ENCODE measurements at places on chromosomes 5 and 9. TPM values are rescaled to one million over a fixed set of nuclear protein-coding genes. Genes with fewer than 3 reads are reported as not detected.

GRCh38 chr9:94610181-94610606, 16.6 kb upstream of the FBP2 start:
- H3K27me3 ChIP-seq, result peaks cover 31% of the 10 kb centered on the region
- H3K4me1 ChIP-seq, result peaks cover 13% of the 10 kb centered on the region
- H3K36me3 ChIP-seq, result no peaks in the 10 kb centered on the region
- H3K4me3 ChIP-seq, result no peak overlapping the region
- no peak overlapping the region for H3K27ac ChIP-seq

DNA sequence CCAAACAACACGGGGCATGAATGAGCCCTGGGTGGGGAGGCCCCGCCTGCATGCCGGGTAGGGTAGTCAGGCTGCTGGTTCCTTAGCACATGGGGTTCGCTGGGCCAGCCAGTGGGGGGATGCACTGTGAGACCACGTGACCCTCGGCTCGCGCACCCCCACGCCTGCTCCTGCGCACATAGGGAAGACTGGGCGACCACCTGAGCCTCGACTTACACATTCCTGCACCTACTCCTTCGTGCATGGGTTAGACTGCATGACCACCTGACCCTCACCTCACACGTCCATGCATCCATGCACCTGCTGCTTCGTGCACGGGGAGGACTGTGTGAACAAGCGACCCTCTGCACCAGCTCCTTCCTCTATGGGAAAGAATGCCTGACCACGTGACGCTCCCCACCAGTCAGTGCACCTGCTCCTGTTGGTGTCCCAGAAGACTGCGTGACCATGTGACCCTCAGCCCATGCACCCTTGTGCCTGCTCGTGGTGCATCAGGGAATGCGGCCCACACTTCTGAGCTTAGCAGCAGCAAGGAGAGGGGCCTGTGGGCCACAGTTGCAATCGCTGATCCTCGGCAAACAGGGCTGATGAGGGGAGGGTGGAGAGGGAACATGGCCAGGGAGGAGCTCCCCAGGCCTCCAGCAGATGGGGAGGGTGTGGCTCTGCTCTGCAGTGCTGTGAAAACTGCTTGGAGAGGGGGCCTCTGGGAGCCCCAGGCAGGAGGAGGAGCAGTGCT, 18.1 kb downstream of the LPCAT1 start:
- no peak overlapping the region for H3K27ac ChIP-seq
- H3K4me3 ChIP-seq, result no peak overlapping the region
- no peaks in the 10 kb centered on the region for H3K27me3 ChIP-seq
- peaks cover 17% of the 10 kb centered on the region for H3K4me1 ChIP-seq

DNA sequence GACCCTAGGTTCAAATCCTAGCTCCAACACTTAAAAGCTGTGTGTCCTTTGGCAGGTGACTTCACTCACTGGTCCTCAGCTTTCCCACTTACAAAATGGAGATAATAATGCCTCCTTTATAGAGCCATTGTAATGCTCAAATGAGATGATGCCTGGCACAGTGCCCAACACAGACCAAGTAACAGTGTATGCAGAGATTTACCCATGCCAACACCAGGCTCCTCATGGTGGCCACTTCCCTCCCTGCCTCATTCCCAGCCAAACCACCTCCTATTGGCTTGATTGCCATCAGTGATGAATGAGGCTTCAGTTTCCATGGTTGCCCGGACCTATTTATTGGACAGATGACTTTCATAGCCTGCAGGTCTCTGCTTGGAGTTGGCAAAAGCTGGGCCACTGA, 469.4 kb downstream of the CDK5RAP2 start:
- H3K36me3 ChIP-seq, result no peaks in the 10 kb centered on the region
- H3K4me1 ChIP-seq, result no peaks in the 10 kb centered on the region
- H3K27ac ChIP-seq, result no peak overlapping the region
- no peak for DNase-seq

GPR21 gene
- 0.42 TPM for total RNA-seq

GRCh38 chr9:28650327-28650726, 1077.0 kb upstream of the C9orf72 start:
- H3K36me3 ChIP-seq, result no peaks in the 10 kb centered on the region
- DNase-seq, result no peak
- no peak overlapping the region for H3K27ac ChIP-seq
- no peak overlapping the region for H3K4me3 ChIP-seq
- no peaks in the 10 kb centered on the region for H3K4me1 ChIP-seq
- no peaks in the 10 kb centered on the region for H3K27me3 ChIP-seq

DNA sequence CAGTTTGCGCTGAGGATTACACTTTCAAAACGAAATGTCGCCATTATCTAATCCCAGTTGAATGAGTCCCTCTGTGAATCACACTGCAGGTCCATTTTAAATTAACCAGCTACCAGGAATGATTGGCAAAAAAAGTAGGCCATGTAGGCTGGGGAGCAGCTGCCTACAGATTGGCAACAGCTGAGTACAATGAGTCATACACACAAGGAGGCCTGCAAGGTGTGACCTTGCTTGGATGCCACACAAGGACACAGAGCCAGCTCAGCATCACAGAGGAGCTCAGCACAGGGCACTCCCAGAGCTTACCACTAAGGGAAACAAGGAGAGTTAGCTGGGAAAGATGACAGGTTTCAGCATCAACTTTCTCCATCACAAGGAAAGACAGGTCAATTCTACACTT, 12.9 kb downstream of the HAVCR1 start:
- no peaks in the 10 kb centered on the region for H3K27me3 ChIP-seq
- H3K4me1 ChIP-seq, result peaks cover 51% of the 10 kb centered on the region
- no peak overlapping the region for H3K4me3 ChIP-seq
- peak overlapping the region; percentile 57 for H3K27ac ChIP-seq
- H3K36me3 ChIP-seq, result peaks cover 13% of the 10 kb centered on the region

GRCh38 chr5:103340717-103341388, 82.3 kb downstream of the MACIR start:
- no peaks in the 10 kb centered on the region for H3K36me3 ChIP-seq
- no peak for DNase-seq
- no peak overlapping the region for H3K27ac ChIP-seq
- H3K27me3 ChIP-seq, result peaks cover 16% of the 10 kb centered on the region

DNA sequence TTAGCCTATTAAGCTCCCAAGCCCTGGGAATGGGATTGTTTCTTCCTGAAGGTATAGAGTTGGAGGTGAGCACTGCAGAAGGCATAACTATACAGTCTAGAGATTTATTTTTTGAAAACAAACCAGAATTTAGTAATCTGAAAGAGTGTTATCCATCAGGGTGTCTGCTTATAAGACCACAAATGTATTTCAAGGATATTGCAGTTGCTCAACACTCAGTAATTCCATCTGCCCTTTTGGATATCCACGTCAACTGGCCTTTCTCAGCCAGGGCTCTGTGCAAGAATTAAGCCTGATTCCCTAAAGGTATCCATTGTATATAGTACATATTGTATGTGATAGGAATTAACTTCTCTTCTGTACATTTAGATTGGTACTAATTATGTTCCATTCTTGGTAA, 15.0 kb upstream of the IL31RA start:
- no peak overlapping the region for H3K4me3 ChIP-seq
- no peaks in the 10 kb centered on the region for H3K36me3 ChIP-seq
- DNase-seq, result no peak
- no peak overlapping the region for H3K27ac ChIP-seq
- H3K4me1 ChIP-seq, result no peaks in the 10 kb centered on the region

DNA sequence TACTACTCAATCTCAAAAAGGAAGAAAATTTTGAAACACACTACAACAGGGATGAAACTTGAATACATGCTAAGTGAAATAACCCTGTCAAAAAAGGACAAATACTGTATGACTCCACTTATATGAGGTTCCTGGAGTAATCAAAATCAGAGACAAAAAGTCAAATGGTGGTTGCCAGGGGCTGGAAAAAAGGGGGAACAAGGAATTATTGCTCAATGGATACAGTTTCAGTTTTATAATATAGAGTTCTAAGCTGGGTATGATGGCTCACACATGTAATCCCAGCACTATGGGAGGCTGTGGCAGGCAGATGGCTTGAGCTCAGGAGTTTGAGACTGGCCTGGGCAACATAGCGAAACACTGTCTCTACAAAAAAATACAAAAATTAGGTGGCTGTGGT, 29.0 kb downstream of the ETF1 start:
- H3K27me3 ChIP-seq, result no peaks in the 10 kb centered on the region
- peaks cover 18% of the 10 kb centered on the region for H3K36me3 ChIP-seq
- no peak overlapping the region for H3K27ac ChIP-seq
- no peaks in the 10 kb centered on the region for H3K4me1 ChIP-seq
- no peak for DNase-seq

GRCh38 chr9:136764301-136764891, at the start of gene LCN15:
Gene LCN15, minus strand, starts transcription at chr9:136764518. Its CDS starts 30 bp downstream, at chr9:136764488.
- no peak for DNase-seq
- peaks cover 41% of the 10 kb centered on the region for H3K27me3 ChIP-seq
- no peak within 1 kb of the TSS for H3K4me3 ChIP-seq
- H3K4me1 ChIP-seq, result peaks cover 14% of the 10 kb centered on the region
- H3K27ac ChIP-seq, result no peak within 1 kb of the TSS

GRCh38 chr9:75431375-75431774, 343.1 kb downstream of the OSTF1 start:
- no peak for DNase-seq
- H3K4me1 ChIP-seq, result no peaks in the 10 kb centered on the region
- H3K4me3 ChIP-seq, result no peak overlapping the region

GRCh38 chr5:1141834-1142233, 30.0 kb upstream of the SLC12A7 start:
- H3K27ac ChIP-seq, result no peak overlapping the region
- H3K36me3 ChIP-seq, result no peaks in the 10 kb centered on the region
- no peak overlapping the region for H3K4me3 ChIP-seq
- peaks cover 2% of the 10 kb centered on the region for H3K4me1 ChIP-seq
- no peak for DNase-seq

DNA sequence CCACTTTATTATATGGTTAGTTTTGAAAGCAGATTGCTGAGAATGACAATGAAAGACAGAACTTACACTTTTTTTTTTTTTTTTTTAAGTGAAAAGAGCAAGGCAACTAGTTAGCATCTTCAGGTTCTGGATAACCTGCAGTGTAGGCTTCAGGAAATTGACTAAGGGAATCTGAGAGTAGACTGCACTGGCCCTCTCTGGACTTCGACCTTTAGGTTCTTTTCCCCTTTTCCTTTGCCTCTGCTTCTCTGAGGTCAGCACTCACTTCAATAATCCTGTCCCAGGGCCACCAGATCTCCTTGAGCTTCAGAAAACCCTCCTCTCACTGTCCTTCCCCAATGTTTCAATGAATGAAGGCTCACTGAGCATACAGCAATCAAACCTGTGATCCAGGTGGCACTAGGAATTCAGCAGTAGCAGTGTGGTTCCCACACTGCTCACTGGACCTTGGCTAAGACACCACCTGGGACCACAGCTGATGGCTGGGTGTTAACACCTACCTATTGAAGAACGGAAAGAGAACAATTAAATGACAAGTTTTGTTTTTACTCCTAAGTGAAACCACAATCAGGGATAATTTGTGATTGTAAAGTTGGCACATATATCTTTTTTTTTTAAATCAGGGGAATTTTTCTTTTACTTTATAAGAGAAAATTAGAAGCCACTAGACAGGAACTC, 85.8 kb upstream of the IL6ST start:
- peaks cover 2% of the 10 kb centered on the region for H3K36me3 ChIP-seq
- no peak overlapping the region for H3K4me3 ChIP-seq
- H3K27me3 ChIP-seq, result no peaks in the 10 kb centered on the region

DNA sequence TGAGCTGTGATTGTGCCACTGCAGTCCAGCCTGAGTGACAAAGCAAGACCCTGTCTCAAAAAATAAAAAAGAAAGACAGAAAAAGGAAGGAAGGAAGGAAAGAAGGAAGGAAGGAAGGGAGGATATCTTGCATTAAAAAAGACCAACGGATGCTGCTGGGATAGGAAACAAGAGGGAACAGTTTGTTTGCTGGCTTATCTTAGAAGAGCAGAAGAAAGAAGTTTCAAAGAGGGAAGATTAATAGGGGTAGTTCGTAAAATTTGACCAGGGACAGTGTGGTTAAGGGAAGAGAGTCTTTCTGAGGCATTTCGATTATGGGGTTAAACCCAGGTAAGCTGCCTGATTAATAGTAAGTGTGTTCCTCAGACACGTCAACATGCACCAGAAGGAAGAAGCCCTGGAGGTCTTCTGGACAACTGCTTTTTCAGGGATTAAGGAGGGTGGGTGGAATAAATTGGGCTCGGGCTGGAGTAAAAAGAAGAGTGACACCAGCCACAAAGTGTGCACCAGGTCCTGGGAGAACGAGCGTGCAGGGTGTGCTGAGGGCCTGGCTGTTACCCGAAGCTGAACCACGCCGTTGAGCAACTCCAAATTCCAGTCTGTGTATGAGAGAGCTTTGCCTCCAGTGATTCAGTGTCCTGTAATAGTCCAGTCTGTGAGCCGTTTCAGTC, 24.8 kb downstream of the FYB1 start:
- peaks cover 10% of the 10 kb centered on the region for H3K36me3 ChIP-seq
- peak overlapping the region; percentile 96 for H3K27ac ChIP-seq
- no peaks in the 10 kb centered on the region for H3K27me3 ChIP-seq
- peaks cover 78% of the 10 kb centered on the region for H3K4me1 ChIP-seq
- DNase-seq, result no peak

DNA sequence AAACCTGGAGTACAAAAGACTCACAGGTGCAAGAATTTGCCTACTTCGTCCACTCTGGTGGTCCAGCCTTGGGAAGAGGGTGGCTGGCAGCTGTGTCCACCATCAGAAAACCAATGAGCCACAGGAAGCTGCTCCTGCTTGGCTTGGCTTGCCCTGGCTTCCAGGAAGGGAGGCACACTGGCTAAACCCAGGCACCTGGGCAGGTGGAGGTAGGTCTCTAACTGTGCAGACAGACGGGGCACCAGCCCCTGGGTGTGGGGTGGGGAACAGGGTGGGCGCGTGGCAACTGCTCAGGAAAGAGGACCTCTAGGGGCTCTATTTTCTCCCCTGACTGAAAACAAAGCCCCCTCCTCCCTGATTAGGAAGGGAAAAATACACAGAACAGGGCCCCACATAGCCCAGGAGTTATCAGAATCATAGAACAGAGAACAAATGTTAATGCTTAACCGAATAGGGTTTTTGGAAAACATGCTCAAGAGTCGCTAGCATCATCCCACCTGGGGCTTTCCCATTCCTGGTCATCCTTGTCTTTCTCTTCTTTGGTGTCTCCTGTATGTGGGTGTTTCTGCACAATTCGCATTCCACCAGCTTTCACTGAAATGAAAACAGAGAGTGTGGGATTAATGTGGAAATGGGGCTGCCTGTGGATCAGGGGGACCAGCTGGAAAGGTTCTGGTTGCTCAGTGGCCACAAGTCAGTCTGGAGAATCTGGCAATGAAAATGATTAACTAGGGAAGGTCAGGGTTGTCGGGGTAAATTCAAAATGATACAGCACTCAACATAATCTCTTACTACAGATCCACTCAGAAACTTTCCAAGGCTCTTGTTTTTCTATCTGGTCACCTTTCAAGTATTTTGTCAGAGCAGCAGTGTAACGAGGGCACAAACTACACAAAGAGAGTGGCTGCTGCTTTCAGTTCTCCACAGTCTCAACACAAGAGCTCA, 13.1 kb downstream of the DAP start:
- no peak overlapping the region for H3K4me3 ChIP-seq
- H3K36me3 ChIP-seq, result peaks cover 35% of the 10 kb centered on the region
- H3K27me3 ChIP-seq, result no peaks in the 10 kb centered on the region
- no peak for DNase-seq

- H3K36me3 ChIP-seq, result no peaks in the 10 kb centered on the region
- H3K27ac ChIP-seq, result no peak overlapping the region
- peaks cover 4% of the 10 kb centered on the region for H3K27me3 ChIP-seq
- no peaks in the 10 kb centered on the region for H3K4me1 ChIP-seq
Observed at GRCh38 chr9:119758241-119758640, 389.0 kb upstream of the BRINP1 start.

PCSK1 gene
- not detected for total RNA-seq

- peak overlapping the region; percentile 67 for H3K4me3 ChIP-seq
- H3K27me3 ChIP-seq, result no peaks in the 10 kb centered on the region
- no peak for DNase-seq
- peaks cover 72% of the 10 kb centered on the region for H3K36me3 ChIP-seq
Observed at GRCh38 chr5:14671414-14671813, 6.9 kb downstream of the OTULIN start.
